ENCODE measurements at places on chromosomes 2 and 18.

GRCh38 chr2:127014630-127015029 lies 92.3 kb downstream of the BIN1 start:
- no peak for DNase-seq

DNA sequence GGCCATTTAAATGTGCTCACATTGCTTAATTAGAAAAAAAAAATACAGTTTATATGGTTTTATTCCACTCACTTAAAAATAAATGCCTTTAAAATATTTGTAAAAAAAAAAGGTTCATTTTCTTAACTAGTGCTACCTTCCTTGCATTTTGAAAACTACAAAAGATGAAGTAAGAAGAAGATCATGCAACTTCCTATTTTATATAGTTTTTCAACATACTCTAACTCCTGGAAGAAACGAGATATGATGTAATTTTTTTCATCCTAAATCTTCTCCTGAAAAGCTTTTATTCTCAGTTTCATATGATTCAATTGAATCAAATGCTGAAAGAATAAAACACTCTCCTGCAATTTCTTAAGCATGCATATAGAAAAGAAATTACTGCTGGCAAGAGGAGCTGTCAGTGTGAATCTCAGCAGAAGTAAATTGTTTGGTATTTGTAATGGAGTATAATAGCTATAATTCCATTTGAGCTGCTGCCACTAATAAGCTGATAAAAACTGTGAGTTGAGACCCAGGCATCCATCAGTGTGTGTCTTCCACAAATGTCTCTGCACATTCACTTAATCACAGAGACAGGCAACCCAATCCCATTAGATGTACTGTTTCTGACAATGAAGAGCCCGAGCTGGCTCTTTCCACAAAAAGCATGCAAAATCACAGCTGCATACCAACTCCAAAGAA lies 3.7 kb downstream of the FTCDNL1 start:
- DNase-seq, result no peak

- no peak for DNase-seq
These were observed 54.4 kb downstream of the XRCC5 start for GRCh38 chr2:216163518-216163917.

- no peak for DNase-seq
These were observed 127.6 kb downstream of the PLEKHM3 start for GRCh38 chr2:207897541-207898353.

DNA sequence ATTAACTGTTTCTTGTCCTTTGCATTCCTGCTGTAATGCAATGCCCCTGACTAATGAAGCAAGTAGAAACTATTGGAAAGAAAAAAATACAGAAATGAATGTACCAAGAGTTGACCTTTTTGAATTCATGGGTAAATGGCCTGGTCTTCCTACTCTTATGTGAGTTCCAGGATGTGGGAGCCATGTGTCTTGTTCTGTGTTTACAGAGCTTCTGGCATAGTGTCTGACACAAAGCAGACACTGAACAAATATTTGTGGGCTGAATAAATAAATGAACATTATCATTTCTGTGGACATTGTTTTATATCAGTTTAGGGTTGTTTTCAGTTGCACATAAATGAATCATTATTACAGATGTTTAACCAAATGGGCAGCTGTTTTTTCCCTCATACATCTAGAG lies 155.5 kb downstream of the CD8B2 start:
- DNase-seq, result no peak

GRCh38 chr2:114170070-114170469 lies 272.4 kb upstream of the DPP10 start:
- no peak for DNase-seq

GRCh38 chr2:51516667-51517066 lies 484.7 kb upstream of the NRXN1 start:
- no peak for DNase-seq

DNA sequence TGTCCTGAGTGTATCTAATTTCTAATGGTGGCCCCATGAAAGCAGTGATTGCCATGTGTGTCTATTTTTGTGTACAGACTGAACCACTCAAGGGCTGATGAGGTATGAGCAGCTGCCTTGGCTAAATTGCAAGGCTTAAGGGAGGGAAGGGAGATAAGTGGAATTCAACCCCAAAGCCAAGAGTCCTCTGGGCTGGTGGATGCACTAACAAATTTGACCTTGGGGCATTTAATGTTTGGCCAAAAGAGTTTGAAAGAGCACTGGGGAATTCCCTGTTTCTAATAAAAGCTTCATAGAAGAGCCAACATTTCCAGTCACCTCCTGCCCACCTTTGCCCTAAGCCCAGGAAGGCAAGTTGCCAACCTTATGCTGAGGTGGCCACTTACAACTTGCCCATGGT lies 172.1 kb downstream of the SETBP1 start:
- no peak for DNase-seq

DNA sequence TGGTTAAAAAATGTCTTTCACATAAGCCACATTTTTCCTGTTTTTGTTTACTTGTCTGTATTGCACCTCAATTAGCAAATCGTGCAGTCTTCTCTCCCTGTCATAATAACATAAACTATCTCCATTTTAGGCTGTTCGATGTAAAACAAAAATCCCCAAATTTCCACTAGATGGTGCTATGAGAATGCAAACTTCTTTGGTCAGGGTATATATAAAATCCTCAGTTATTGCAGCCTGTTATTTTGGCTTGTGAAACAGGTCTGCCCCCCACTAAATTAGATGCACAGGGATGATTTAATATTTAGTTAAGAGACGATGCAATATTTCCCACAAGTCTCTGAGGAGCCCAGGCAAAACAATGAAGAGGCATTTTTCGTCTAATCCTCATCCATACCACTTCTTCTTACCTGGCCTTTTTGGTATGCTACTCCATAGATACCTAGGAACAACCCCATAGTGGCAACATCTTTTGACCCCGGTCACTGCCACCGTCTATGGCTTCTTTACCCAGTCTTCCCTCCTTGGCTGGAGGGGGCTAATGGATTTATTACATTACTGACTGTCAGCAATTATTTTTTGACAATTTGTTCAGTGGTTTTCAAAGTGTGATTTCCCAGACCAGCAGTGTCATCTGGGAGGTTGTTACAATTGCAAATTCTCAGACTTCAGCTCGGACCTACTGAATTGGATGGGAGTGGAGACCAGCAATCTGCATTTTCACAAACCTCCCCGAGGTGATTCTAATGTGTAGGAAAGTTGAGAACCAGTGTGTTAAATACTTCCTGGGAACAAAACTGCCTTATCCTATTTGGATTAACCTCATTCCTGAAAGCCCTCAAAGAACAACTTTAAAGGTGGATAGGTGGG lies 117.4 kb upstream of the CWC22 start:
- peak; percentile 67 for DNase-seq

- DNase-seq, result no peak
These were observed 45.0 kb upstream of the EML4 start for GRCh38 chr2:42124011-42124785.

DNA sequence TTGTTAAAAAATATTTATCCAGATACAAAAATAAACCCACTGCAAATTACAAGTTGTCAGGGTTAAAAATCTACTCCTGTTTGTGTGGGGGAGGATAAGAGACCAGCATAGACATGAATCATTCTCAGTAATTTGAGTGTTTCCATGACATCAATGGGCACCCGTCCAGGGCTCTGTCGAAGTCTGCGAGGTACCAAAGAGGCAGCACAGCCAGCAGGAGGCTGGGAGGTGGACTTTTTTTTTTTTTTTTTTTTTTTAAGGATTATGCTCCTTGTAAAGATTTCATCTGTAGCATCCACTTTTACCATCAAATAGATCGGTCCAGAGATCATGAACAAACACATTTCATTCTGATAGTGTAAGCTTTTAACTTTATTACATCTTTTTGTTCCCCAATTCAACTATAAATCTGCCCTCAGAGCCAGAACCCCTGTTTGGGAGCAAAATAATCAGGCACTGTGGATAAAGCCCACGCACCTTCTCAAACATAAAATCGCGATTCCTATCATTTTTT lies 182.0 kb downstream of the TCF4 start:
- peak; percentile 93 for DNase-seq

DNA sequence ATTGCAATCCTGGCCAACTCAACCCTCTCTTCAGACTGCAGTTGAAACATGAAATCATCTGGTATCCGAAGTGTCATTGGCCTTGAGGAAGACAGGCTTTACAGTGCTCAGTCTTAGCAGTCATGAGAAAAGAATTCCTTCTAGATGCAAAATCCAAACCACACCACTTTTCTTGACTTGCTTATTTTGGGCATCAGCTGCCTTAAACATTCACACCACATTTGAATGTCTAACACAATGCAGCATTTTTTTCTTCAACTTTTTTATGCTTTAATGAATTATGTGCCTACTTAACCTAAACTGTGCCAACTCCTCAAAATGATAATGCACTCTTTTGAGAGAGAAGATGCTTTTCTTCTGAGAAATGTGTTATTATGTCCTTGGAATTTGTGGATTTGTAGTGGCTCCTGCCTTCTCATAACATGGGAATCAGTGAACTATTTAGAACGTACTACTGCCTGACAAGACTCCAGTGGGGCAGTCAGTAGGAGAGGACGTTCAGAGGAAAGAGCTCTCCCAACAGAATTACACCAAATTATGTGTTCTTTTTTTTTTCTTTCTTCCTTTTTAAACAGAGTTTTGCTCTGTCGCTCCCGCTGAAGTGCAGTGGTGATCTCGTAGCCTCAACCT lies 3.2 kb upstream of the FAM98A start:
- DNase-seq, result no peak

DNA sequence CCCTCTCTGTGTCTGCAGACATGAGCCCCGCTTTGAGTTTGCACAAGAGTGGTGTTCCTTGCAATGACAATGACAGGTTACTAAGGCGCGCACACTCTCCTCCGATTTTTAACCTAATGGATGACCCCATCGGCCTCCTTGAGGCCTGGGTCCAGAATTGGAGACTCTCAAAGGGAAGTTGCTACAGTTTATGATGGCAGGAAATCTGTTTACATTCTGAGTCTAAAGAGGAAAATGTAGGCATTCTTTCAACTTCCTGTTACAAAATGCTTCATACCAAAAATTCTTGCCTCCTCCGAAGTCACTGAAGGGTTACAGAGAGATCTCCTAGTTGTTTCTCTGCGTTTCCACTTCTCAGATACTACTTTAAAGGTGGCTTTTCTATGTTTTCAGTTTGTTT lies 225.3 kb upstream of the AGAP1 start:
- DNase-seq, result no peak

GRCh38 chr2:20443276-20443920 lies 3.5 kb upstream of the RHOB start:
- no peak for DNase-seq

DNA sequence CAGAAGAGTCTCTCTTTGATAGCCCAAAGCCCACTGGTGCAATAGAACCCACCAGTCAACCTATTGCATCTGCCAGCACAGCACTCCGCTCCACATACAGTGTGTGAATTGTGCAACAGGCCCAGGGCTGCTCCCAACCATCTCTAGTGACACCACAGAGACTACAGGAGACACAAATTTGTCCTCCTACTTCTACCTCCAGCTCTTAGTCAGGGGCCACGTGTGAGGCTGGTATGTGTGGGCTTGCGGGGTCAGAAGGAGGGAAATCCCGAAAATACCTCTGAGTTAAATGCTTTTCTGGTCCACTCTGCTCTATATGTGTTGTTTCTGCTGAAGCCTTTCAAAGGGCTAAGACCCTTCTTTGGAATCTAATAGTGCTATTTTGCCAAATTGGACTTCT lies 18.0 kb downstream of the DGUOK start:
- no peak for DNase-seq

DNA sequence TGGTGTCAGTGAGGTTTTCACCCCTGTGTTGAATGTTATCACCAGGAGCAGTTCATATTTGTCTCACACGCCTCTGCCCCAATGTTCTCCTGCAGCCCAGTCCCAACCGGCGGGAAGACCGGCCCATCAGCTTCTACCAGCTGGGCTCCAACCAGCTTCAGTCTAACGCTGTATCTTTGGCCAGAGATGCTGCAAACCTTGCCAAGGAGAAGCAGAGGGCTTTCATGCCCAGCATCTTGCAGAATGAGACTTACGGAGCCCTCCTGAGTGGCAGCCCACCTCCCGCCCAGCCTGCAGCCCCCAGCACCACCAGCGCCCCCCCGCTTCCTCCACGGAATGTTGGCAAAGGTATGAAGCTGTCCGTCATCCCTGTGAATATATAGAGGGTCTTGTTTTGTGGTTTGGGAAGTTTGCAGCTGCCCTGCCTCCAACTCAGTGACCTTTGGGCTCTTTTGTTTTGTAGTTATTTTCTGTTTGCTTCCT lies 35.1 kb downstream of the ITGB1BP1 start:
- no peak for DNase-seq

GRCh38 chr2:159243529-159243928 lies 43.0 kb downstream of the WDSUB1 start:
- no peak for DNase-seq

GRCh38 chr2:239194731-239195317 lies 206.0 kb downstream of the HDAC4 start:
- DNase-seq, result peak; percentile 52

GRCh38 chr2:224211181-224211480 lies 172.0 kb upstream of the SERPINE2 start:
- no peak for DNase-seq

DNA sequence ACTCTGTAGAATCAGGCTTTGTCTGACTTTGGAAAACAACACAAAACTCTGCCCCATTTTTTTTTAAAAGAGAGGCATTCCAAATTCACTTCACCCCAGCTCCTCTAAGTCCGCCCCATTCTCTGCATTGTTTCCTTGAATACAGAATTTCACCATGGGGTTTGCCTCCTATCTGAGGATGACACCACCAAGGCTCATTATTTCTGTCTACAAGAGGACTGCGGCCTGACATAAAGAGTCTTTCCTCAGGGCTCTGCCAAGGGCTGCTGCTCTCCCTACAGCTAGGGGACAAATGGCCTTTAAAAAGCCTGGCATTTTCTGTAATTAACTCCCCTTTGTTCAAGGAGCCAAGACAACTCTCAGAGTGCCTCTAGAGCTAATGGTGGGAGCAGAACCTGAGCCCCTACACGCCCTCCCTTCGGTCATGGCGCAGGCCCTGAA lies 4.6 kb downstream of the CHST10 start:
- no peak for DNase-seq

- no peak for DNase-seq
These were observed 1.5 kb downstream of the SOWAHC start for GRCh38 chr2:109615637-109616144.

- DNase-seq, result peak; percentile 52
These were observed 175.3 kb downstream of the RPIA start for GRCh38 chr2:88866756-88867155.

- peak; percentile 22 for DNase-seq
These were observed 1.3 kb downstream of the PTPRM start for GRCh38 chr18:7568426-7568825.

GRCh38 chr18:3156325-3156640 lies 63.5 kb downstream of the MYOM1 start:
- no peak for DNase-seq

GRCh38 chr2:24920809-24921441 lies 888 bp upstream of the ADCY3 start:
- no peak for DNase-seq

GRCh38 chr2:233990261-233990798 lies 60.2 kb upstream of the SPP2 start:
- no peak for DNase-seq

DNA sequence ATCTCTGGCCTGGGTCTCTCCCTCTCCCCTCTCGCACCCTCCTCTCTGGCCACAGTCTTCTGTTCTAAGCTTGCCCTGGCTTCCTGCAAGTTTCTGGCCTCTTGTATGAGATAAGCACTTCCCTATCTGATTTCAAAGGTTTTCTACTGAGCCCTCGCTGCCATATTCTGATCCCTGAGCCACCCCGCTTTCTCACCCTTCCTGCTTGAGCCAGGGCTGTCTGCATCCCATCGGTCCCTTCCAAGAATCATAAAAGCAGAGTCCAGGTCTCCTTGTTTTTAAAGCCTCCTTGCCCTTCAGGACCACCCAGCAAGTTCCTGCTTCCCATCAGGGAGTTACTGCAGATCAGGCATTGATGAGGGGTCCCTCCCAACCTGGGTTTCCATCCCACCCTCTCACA lies 110.2 kb downstream of the PRKCE start:
- no peak for DNase-seq

- no peak for DNase-seq
These were observed 235.0 kb downstream of the IRS1 start for GRCh38 chr2:226564667-226565066.

Measured in Ammon's horn (tissue), 1 donor.